ENCODE measurements at places on chromosomes 1 and 21.

- DNase-seq, result no peak
Measured at GRCh38 chr1:169387399-169387798, 19.4 kb downstream of the BLZF1 start.

DNA sequence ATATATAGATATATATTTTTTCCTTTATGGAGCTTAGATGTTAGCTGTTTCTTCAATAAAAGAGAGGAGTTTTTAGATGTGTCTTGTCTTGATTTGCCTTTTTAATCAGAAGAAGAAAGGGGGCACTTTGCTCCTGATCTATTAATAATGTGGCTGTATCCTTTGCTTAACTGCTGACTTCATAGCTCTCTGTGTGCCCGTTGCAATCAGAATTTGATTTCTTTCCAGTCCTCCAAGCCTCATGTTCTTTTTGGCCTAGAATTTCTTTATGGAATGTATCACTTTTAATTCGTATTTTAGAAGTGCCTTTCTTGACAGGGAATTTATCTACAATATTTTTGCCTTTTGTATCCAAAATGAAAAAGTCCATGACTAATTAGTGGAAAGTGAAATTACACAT, 85.3 kb downstream of the C1orf21 start:
- no peak for DNase-seq

DNA sequence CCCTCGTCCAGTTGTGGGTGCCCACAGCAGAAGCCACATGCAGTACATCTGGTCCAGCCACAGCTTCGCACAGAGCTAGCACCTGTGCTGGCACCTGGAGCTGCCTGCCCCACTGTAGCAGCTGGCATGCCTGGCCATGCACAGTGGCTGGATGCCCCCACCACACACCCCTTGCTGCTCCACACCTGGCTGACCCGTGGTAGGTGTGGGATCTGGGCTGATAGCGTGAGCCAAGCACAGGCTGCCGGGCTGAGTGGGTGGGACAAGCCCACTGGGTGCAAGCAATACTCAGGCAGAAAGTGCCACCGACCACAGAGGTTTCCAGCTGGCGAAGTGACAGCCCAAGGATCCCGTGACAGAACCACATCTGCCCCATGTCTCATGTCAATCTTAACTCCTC, 30.6 kb upstream of the BACE2 start:
- DNase-seq, result no peak

DNA sequence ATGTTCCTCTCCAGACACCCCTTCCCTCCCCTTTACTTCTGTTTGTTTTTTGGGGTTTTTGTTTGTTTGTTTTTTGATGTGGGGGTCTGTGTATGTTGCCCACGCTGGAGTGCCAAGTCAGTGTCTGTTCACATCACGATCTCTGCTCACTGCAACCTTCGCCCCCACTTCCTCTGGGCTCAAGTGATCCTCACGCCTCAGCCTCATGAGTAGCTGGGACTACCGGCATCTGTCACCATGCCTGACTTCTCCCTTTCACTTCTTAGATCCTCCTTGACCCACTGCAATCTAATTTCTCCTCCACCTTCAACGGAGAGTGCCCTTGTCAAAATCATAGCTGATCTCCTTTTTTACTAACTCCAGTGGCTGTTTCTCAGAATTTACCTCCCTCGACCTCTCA, 100.7 kb upstream of the KIF26B start:
- no peak for DNase-seq

GRCh38 chr1:24900985-24901781, 28.9 kb downstream of the RUNX3 start:
- no peak for DNase-seq

GRCh38 chr1:5563861-5564577, 428.2 kb downstream of the NPHP4 start:
- no peak for DNase-seq

DNA sequence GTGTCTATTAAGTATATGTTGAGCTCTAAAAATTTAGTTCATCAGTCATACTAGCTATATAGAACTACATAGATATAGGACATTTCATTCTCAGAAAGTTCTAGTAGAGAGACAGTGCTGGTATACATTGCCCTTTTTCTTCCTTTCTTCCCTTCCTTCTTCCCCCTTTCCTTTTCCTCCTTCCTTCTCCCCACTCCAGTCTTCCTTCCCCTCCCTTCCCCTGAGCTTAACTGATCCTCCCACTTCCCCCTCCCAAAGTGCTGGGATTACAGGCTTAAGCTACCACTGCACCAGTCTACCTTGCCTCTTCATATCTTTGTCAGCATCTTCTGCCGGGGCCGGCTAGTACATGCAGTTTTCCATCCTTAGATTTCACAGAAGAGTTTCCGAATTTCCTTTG, 12.1 kb downstream of the THRAP3 start:
- no peak for DNase-seq

DNA sequence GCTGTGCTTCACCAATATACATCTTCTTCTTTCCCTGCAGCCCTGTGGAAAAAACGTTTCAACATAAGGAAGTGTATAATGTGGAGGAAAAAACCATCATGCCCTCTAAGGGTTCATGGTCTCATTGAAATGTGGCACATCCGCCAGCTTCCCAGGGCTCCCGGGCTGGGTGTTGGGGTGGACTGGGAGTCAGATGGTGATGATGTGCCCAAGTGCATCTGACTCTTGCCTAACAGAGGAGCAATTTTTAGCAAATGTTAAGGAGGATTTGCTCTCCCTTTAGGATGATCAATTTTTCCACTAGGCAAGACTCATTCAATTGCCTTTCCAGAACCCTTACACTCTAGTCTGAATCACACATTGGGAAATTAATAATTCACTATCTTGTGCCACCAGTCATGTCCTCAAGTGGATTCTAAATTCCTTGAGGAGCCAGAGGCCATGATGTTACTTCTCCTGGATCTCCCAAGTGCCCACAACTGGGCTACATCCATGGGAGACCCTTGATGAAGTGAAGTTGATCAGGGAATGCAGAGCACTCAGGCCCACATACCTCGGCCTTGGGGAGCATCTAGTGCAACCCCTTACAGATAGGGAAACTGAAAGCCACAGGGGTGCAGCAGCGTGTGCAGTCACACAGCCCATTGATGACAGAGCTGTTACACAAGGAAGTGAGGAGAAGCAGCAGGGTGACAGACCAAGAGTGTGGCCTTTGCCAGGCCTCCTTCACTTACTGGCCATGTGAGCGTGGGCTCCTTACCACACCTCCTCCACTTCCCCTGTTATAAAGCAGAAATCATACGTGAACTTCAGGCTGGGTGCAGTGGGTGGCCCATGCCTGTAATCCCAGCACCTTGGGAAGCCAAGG, 100.0 kb upstream of the SLC44A3 start:
- DNase-seq, result no peak

DNA sequence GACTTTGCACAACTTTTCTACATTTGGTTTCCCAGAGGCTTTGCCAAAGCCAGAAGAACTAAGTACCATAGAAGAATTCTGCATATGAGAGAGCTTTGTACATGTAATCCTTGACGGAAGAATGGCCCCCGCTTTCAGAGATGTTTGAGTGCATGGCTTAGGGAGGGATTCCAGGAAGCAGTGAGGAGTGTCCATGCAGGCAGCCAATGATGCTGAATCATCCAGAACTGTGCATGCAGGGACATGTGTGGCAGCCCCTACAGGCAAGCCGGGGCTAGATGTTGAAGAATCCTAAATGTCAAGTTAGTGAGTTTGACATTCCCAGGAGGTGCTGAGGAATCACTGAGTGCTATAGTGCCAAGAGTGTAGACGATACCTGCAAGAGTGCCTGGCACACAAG, 9.9 kb upstream of the HAO2 start:
- no peak for DNase-seq

GRCh38 chr1:232980986-232981560, 30.7 kb downstream of the NTPCR start:
- no peak for DNase-seq

DNA sequence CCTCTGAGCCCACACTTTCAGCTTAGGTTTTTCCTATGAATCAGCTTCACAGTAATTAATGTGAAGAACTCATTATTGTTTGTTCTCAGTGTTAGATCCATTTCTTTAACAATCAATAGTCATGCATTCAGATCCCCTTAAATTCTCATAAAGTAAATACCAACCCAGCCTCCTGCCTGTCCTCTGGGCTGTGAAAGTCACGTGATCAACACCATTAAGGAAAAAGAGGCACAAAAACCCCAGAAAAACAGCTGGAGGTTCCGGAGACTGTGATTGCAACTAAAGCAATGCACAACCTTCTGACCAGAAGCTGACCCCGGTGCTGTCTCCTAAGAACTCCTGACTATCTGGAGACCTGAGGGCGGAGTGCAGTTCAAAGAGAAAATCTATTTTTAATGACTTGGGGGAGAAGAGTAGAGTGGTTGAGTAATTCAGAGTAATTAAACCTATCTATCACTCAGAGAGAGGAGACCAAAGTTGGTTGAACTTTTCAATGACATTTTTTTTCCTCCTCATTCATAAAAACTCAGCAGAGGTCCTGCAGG, 132.5 kb downstream of the PLXNA2 start:
- no peak for DNase-seq

DNA sequence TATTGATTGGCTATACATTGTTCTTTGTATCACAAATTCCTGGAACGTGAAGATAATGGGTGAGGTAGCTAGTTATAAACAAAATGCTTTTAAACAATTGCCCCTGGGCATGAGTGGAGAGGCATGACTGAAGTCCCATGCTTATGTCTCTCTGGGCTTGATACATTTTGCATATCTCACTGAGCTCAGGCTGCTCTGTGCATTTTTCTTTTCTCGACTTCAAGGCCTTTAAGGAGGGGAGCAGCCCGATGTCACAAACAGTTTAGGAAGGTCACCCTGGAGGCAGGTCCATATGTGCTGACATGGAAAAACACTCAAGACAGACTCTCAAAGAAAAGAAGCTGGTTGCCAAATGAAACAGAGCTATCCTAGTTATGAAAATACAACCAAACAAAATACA, 80.1 kb upstream of the PUM1 start:
- no peak for DNase-seq
